HTR-8/SVneo (cell line): ENCODE measurements at places on chromosomes 1 and 21.

DNA sequence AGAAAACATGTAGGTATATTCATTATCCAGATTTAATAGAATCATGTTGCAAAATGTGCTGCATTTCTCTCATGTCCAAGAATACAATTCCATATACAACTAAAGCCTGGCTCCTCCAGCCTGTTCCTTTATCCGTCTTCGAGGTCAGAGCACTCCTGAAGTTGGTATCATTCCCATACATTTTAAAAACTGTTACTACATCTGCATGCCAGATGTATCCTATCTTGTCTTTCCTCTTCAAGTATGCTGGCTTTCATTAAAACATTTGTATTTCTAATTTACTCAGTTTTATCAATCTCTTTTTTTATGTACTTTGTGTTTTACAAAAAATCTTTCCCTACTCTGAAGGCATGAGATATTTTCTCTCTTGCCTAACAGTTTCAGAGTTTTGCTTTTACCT, 536.6 kb upstream of the USP24 start:
- no peak for DNase-seq

GRCh38 chr1:110161165-110161564, 10.9 kb downstream of the SLC6A17 start:
- DNase-seq = no peak

GRCh38 chr1:187844313-187844712, 1015.6 kb downstream of the PLA2G4A start:
- DNase-seq = no peak

- no peak for DNase-seq
Measured at GRCh38 chr1:234258071-234258470, 115.2 kb upstream of the COA6 start.

DNA sequence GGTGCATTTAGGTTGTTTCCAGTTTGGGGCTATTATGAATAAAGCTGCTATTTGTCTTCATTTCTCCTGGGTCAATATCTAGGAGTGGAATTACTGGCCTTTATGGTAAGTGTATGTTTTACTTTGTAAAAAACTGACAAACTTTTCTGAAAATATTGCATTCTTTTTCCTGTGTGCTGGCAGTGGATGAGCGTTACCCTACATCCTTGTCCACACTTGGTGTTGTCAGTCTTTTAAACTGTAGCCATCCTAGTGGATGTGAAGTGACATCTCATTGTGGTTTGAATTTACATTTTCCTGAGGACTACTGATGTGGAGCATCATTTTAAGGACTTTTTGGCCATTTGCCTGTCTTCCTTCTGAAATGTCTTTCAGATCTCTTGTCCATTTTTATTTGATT, 35.9 kb downstream of the TRPM2 start:
- DNase-seq = no peak
